Right ventricle myocardium inferior (tissue), 1 donor: ENCODE measurements at places on chromosomes 3 and 15. TPM values are rescaled to one million over a fixed set of nuclear protein-coding genes. Genes with fewer than 3 reads are reported as not detected.

DNA sequence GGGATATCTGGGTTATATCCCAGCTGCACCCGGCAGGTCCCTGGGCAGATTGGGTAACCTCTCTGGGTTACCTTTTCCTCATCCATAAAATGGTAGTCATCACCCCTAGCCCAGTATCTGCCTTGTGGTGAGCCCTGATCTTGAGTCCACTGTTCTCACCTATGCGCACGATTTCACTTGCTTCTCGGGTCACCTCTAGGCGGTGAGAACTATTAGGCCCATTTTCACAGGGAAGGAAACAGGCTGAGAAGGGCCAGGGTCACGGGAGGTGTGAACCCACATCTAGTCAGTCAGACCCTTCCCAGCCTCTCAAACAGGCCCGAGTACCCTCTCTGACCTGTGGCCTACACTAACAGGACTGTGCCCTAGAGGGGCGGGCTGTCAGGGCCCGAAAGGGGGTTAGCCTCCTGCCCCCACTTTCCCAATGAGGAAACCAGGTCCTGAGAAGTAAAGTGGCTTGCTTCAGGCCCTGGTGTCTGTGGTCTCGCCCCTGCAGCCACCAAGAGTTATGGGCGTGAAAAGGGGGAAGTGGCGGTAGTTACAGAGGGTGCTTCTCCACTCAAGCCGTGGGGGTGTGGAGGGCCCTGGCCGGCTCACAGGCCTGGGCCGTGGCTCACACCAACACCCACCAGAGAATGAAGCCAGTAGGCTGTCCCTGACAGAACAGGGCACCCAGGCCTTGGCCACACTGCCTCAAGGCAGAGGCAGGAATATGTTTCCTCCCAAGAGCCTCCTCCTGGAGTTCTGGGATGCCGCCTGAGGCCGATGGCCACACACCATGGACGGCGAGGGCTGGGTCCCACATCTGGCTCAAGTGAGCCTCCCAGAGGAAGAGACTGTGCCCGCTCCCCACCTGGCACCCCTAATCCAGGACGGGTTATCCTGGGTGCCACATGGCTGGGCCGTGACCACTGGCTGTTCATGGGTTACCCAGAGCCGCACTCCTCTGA lies 19.5 kb downstream of the PSTPIP1 start:
- DNase-seq = peak; percentile 76

DNA sequence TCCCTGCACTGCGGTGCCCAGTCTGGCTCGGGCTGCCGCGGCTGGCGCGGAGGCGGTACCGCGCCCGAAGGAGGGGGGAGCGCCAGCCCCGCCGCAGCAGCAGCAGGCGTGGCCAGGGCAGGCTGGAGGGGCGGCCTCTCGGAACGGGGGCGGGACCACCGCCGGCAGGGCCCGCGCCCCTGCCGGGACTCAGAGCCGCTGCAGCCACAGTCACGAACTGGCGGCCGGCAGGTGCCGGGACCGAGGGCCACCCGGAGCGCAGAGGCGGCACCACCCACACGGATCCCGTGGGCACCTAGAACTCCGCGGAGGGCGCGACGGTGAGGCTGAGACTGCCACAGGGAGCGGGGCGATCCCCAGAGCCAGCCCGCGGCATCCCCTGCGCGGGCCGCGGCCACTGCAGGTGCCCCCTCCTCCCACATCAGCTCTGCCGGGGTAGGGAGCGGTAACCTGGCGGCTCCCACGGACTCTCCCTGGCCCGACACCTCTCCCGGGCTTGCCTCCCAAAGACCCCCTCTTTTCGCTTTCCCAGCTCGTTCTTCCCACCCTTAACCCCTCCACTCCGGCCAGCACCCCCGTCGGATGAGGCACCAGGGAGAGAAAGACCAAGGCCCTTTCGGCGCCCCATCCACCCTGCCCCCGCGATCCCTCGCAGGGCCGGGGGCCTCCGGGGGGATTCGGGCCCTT lies at the start of gene VWA5B2:
Gene VWA5B2 (plus strand): TSS at position 192 of the 687 bp plus-strand sequence. CDS start 944 bp downstream, outside the sequence.
- no peak for DNase-seq

GRCh38 chr3:152817400-152817799 lies 17.5 kb upstream of the P2RY1 start:
- DNase-seq = no peak

SEC22C gene
- total RNA-seq = 23.9 TPM

DNA sequence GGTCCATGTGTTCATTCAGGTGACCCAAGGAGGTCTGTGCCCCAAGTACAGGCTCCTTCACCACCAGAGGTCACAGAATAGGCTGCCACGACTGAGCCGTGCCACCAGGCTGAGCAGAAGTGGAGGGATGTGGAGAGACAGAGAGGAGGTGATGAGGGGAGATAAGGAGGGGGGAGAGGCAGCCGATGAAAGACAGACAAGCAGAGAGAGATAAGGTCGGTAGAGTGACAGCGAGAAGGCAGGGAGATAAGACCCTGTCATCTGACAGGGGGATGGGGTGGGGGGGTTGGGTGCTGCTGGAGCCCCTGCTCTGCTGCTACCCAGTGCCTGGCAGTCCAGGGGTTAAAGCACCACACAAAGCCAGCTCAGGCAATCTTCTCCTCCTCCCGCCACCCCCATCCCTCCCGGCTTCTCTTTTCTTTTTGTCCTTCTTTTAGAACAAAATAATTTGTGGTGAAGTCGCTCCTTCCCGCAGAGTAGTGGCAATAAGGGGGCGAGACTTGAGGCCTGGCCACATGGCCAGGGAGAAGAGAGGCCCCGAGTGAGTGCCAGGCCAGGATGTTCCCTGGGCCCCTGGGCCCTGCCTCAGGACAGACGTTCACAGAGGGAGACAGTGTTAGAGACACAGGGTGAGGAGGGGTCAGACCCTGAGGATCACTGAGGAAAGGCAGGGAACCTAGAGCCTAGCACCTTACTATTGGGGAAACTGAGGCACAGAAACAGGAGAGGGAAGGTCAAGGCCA lies 67.9 kb downstream of the CACNA2D2 start:
- DNase-seq = no peak

DNA sequence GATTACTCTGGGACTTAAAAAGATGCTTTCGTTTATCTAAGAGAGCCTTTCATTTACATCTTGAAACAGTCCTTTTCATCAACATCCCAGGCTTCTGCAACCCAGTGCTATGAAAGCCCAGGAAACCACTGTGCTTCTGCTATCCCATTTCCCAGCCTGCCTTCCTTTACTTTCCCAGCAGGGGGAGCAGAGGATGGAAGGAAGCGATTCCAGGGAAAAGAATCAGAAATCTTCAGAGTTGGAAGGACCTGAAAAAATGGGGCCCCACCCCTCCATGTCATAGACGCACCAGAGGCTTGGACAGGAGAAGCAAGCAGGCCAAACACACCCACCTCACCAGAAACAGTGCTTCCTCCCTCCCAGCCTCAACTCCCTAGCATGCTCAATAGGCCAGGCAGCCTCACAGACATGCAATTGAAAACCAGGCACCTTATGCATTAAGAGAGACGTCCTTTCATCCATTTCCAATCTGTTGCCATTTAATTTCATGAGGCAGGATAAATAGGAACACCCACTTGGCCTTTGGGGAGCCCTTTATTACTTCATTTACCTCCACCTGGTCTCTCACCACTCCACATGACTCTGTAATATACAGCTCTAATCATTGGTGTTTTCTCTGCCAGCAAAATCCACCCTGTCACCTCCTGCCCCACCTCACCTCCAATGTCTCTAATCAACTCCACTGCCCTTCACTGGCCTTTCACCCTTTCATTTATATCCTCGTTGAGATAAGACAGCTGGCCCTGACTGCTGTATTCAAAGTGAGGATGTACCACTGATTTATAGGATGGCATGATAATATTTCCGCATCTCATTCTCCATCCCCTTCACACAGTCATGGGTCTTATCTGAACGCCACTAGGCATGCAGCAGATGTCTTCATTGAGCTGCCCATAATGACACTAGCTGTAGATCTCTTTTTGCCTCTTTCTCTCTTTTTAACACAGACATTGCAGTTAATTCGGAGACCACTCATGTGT lies 583.9 kb downstream of the NTRK3 start:
- no peak for DNase-seq

GRCh38 chr15:39391230-39391629 lies 189.6 kb upstream of the THBS1 start:
- DNase-seq = no peak

- DNase-seq = no peak
Observed at GRCh38 chr15:55827204-55827603, 84.3 kb upstream of the PRTG start.

DNA sequence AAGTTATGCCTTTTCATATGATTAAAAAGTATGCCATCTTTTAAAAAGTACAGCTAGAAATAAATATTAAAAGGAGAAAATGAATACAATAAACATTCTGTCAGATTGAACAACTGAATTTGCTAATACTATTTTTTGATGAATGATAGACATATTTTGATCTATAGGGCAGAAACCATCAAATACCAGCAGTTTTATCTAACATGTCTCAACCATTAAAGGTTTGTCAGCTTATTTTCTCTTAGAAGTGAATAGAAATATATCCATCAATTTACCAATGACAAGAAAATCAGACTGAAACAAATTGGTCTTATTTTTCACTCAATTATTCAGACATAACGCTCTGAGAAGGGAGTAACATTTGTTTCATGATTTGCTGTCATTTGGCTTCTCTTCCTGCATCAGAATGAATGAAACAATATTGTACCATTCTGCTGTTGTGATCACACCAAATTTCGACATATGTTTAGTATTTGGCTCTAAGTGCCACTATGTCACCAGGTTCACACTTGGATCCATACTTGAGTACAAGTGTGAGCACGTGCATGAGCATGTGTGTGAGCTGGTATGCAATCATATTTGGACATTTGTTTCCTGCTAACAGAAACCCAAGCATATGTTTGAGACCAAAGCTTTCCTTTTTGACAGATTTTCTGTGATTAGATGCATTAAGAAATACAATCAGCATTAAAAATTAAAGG lies 86.5 kb downstream of the THRB start:
- DNase-seq = no peak

TGM4 gene
- not detected for total RNA-seq

DNA sequence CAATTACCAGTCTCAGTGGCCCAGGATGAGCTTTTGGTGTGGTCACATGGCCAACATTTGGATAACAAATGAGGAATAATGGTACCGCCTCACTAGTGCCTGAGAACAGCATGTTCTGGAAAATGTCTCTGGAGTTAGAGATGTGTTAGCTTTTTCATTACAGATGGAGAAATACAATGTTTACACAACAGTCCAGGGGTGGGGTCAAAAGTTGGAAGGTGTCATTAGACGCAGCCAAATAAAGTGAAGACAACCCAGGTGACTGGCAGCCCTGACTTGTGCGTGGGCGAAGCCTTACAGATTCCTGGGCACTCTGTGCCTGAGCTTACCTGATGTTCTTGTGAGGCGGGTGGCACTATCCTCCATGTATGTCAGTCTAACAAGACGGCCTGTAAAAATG lies 12.8 kb downstream of the IL17RB start:
- DNase-seq = no peak

DNA sequence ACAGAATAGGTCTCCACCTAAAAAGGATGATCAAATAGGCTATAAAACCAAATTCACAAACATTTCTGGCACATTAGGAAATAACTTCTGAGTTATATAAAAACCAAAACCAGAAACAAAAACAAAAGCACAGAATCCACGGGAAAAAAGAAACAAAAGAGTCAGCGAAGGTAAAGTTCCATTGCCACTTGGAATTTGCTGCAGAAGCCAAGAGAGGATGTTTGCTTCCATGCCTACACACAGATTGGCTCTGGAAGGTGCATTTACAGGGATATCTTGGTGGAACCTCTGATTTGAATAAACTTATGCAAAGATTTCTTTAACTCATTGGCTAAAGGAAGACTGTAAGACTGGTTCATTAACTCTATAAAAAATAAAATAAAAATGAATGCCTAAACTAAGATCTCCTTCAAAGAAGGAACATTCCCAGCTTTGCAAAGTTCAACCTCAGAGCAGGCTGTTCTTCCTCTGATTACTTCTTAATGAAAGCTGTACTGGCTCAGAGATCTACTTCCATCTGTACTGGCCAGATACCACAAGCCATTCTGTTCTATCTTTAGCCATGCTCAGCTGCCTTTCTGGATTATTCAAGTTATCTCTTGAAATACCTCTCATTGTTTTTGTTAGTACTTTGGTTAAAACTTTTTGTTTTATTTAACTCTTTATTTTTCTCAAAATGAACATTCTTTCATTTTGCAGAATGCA lies 537.5 kb upstream of the CCDC54 start:
- DNase-seq = no peak

GRCh38 chr3:113278599-113278955 lies 67.2 kb downstream of the BOC start:
- no peak for DNase-seq
